ENCODE measurements at places on chromosomes 6 and 20.

DNA sequence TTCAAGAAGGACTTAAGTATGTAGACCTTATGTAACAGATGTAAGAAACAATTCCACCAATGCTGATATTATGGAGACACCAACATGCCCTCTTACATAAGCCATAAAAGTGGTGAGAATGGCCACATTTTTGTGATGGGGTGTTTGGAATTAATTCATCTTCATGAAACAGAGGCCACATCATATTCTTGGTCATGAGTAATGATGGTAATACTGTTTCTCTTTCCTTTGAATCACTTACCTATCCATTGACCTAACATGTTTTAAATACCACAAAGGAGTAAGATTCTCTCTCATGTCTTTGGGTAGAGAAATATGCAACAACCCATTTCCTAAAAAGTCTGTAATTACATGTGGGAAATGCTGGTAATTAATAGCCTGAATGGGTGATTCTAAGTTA, 545.4 kb upstream of the FLRT3 start:
- DNase-seq, result no peak

DNA sequence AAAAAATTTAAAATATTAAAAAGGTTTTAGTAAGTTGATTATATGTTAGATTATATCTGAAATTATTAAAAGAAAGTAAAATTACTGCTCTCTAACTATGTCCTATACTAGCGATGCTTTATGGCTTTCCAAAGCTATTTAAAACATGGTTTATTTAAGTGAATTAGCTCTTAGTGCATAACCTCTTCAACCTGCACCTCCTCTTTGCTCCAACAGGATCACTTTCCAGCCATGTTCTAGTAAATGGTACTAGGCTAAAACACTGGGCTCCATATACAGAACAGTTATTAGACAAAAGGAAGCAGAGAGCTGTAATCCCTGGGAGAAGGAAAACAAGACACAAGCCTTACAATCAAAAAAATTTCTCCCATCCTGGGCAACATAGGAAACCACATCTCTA, 314.9 kb upstream of the ECI2 start:
- no peak for DNase-seq

GRCh38 chr6:54291146-54291545, 17.1 kb upstream of the TINAG start:
- DNase-seq, result no peak

DNA sequence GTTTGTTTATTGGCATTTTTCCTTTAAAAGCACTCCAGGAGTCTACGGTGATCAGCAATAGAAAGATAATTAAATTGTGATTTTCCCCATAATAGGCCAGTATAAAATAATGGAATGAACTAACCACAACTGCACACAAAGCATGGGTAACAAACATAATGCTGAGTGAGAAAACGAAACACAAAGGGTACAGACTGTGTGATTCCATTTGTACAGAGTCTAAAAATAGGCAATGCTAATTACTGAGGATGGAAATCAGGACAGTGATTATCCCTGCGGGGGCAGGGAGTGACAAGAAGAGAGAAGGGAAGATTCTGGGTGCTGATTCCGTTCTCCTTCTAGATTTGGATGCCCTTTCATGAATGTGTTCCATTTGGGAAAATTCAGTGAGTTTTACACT, 478.1 kb downstream of the PREX1 start:
- DNase-seq, result no peak

GRCh38 chr20:33282991-33283555, at the start of gene BPIFB1:
BPIFB1 (plus strand) TSS chr20:33283214; CDS start chr20:33286074, 2,860 bp downstream.
- no peak for DNase-seq

- DNase-seq, result no peak
Measured at GRCh38 chr6:2956930-2957685, 14.3 kb downstream of the SERPINB6 start.

GRCh38 chr6:53796451-53796780, 1.6 kb downstream of the LRRC1 start:
- no peak for DNase-seq

DNA sequence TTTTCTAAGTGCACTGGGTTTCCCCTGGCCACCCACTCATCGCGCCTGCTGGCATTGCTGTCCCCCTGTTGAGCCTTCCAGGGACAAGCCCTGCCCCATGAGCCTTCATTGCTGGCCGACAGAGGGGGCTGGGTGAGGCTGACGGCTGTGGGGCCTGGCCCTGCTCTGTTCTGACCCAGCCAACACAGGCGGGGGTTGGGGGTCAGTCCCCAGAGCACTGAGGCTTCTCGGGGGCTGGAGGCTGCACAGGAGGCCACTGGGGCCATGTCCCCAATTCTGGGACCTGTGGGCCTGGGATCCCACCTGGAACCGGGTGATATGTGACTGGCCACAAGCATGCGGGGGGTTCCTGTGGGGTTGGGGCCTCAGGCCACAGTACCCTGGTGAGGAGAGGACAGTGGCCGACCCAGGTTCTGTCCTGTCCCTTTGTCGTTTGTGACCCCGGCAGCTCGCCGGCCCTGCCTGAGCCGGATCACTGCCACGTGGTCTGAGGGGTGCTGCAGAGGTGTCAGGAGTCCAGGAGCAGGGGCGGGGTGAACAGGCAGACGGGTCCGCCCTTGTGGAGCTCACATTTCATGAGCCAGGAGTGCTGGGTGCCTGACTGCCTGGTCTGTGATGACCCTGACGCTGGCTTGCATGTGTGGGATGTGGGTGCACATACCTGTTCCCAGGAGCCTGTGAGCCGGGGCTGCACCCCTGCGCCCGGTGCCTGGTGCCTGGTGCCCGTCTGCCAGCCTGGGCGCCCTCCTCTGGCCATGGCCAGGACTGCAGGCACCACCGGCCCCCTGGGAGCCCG, 2.1 kb upstream of the COL20A1 start:
- DNase-seq, result peak; percentile 41

DNA sequence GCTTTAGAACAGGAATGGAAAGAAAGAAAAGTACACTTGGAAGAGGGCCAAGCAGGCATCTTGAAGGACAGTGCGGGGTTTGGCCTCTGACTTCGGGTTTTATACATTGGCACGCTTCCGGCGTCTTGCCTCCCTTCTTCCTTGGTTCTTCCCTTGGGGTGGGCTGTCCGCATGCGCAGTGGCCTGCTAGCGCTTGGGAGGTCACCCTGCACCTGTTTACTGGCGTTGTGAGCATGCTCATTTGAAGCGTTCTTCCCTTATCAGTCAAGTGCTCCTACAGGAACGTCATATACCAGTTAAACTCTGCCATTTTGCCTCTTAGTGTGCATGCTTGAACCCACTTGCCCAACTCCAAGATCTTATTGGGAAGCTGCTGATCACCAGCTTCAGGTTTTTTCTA, 230.0 kb downstream of the TTLL2 start:
- no peak for DNase-seq

- no peak for DNase-seq
Measured at GRCh38 chr20:62390317-62391164, 3.6 kb downstream of the RPS21 start.

GRCh38 chr20:63223121-63223825, 7.3 kb upstream of the YTHDF1 start:
- DNase-seq, result no peak

- DNase-seq, result no peak
Measured at GRCh38 chr20:45343532-45344167, 4.6 kb downstream of the SDC4 start.

GRCh38 chr6:170437719-170438401, 115.2 kb downstream of the PSMB1 start:
- DNase-seq, result no peak

GRCh38 chr6:2876210-2877056, 26.7 kb downstream of the SERPINB9 start:
- DNase-seq, result no peak

GRCh38 chr20:35303735-35304491, 11.7 kb upstream of the FAM83C start:
- peak; percentile 64 for DNase-seq

DNA sequence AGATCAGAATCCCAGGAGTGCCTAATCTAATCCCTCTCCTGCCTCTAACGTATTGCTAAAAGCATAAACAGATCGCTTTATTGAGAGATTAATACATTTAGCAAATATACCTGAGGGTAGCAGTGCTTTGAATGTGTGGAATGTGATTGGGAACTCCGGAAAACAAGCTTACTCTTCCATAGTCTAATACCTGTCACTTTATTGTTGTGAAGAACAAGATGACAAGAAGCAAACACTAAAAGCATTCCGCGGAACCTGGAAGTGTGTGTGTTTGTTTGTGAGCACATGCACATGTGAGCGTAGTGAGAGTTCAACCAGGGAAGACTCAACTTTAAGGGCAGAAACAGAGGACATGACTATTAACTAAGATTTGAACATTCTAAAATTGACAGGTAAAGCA, 265.0 kb upstream of the GJE1 start:
- no peak for DNase-seq

DNA sequence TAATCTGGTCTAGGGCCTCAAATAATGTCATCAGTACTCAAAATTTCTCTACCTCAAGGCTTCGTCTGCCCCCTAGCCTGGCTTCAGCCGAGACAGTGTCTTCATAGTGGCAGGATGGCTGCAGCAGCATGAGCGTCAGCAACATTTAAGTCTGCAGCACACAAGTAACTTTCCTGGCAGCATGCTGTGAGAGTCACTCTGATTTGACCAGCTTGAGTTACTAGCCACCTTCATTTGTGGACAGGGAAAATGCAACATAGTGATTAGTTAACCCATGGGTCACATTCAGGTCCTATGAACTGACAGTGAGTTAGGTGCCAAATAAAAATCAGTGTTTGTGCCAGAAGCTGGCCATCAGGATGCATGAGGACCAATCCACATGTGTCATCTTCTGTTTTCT, 209.9 kb upstream of the SLC35B3 start:
- DNase-seq, result no peak

GRCh38 chr6:46380152-46380807, 111.0 kb downstream of the RCAN2 start:
- DNase-seq, result no peak

GRCh38 chr20:34579979-34580940, 21.7 kb downstream of the MAP1LC3A start:
- DNase-seq, result no peak

GRCh38 chr6:144378437-144378836, 93.3 kb downstream of the UTRN start:
- no peak for DNase-seq

DNA sequence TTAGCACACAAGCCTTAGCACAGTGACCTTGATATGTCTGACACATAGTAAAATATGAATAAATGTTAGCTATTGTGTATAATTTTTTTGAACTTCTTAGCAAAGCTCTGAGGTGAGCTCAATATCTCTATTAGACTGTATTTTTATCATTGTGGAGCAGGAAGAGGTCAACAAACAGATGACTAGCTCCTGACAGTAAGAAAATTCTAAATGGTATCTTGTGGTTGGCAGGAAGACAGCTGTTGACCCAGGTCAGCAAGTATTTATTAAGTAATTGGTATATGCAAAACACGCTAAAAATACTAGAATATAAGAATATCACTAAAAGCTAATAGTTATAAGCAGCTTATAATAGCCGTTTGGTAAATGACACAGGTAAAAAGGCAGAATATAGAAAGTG, 77.5 kb upstream of the MARCKS start:
- DNase-seq, result no peak

GRCh38 chr6:12882761-12883290, 166.3 kb downstream of the PHACTR1 start:
- no peak for DNase-seq

- no peak for DNase-seq
Measured at GRCh38 chr6:134819863-134820800, 129.8 kb downstream of the ALDH8A1 start.

DNA sequence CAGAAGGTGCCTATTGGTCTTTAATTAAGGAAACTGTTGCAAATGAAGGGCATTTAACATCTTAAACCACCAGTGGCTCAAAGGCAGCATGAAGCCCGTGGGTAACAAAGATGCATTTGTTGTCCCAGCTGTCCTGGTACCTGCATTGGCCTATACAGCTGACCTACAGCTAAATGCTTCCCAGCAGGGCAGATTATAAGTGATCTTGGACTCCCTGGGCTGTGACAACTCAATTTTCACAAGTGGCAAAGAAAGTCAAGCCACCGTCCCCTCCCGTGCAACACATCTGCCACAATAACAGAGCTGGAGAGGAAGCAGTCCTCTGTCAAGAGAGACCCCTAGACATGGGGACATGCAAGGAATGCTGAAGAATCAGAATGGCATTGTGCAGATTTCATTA, 31.5 kb upstream of the EDN3 start:
- DNase-seq, result no peak

- no peak for DNase-seq
Measured at GRCh38 chr6:75419416-75419815, 74.2 kb downstream of the FILIP1 start.

DNA sequence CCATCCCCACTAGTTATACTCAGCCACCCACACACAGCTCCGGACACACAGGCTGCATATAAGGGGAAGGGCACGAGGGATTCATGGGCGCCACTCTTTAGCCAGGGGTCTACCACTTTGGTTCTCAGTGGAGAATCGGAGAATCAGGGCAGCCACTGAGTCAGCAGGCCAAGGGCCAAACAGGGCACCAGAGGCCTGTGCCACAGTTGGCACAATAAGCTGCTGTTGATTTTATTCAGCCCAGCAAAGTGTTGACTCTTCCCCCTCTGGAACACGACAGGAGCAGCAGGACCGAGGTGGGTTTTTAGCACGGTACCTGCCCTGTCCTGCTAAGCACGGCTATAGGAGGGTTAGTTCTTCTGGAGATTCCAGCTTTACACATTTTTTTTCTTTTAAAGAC, 48.3 kb downstream of the GJA10 start:
- no peak for DNase-seq

DNA sequence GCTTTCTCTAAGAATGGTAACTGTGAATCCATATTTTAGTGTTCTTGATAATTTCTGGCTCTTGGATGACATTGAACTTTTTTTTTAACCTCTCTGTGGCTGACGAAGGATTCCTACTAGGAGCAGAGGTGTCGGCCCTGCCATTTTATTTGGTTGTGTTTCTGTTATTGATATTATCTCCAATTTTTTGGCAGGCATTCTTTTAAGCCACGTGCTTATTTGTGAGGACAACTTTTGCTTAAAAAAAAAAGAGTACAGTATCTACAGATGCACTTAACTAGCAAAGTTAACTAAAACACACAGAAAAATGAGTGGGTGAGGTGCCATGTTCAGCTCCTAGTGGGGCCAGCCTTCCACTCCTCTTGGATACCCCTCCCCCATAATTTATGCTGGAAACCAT, 1.1 kb downstream of the FANCE start:
- DNase-seq, result no peak

DNA sequence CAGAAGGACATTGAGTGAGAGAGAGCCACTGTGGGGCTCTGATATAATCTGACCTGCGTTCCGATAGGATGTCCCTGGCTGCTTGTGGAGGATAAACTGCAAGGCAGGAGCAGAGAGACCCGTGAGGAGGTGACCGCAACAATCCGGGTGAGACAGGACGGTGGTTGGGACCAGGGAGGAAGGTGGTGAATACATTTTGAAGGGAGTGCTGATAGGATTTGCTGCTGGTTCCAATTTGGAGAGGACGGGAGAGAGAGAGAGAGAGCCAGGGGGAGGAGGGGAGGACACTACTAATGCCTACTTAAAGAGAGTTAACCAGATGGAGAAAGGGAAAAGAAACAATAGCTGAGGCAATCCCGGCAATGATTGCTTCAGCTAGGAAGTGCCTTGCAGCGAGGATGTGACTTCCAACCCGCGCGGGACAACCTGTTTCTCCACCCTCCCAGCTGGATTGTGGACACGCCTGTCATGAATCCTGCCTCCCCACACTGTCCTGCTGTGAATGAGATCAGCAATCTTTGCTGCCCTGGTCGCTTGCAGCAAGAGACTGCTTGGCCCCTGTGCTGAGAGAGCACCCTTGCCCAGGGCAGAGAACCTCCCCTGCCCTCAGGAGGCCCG, 199.0 kb upstream of the KCNG1 start:
- no peak for DNase-seq
